ENCODE measurements at places on chromosomes 6 and 20.

DNA sequence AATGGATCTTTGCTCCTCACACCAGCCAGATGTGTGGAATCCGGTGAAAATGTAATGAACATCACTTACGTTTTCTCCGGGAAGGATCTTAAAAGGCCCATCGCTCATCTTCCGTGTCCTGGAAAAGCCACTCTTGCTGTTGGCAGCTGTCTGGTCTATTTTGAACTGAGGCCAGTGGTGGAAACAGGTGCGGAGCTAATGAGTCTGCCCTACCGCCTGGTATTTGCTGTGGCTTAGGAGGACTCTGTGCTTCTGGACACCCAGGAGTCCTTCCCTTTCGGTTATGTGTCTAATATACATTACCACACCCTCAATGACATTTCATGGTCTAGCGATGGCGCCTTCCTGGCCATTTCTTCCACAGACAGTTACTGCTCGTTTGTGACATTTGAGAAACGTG, 264.2 kb upstream of the PREP start:
- DNase-seq = no peak

GRCh38 chr6:135113860-135114259, 59.2 kb upstream of the HBS1L start:
- no peak for DNase-seq

DNA sequence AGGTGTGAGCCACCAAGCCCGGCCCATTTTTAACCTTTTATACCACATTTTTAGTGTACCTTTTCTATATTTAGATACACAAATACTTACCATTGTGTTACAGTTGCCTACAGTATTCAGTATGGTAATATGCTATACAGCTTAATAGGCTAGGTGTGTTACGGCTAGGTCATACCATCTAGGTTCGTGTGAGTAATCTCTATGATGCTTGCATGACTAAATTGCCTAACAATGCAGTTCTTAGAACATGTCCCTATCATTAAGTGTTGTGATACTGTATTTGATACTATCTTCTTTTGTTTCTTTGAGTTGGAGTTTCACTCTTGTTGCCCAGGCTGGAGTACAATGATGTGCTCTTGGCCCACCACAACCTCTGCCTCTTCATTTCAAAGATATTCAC, 387.7 kb upstream of the SASH1 start:
- DNase-seq = no peak

- no peak for DNase-seq
These were observed 56.1 kb downstream of the FILIP1 start for GRCh38 chr6:75437421-75437891.

GRCh38 chr6:63579937-63580703, 7.8 kb downstream of the LOC128125822 start:
- DNase-seq = no peak

- no peak for DNase-seq
These were observed 91.0 kb downstream of the SMLR1 start for GRCh38 chr6:130918171-130918570.

- no peak for DNase-seq
These were observed 126.2 kb downstream of the PTPRK start for GRCh38 chr6:128394167-128394566.

GRCh38 chr6:31332637-31333602, 24.1 kb downstream of the HLA-B start:
- no peak for DNase-seq
